Hippocampal formation (tissue), 2 donors: ENCODE measurements at places on chromosomes 4 and X.

- DNase-seq = no peak
Measured at GRCh38 chrX:40323977-40324376, 226.2 kb upstream of the BCOR start.

DNA sequence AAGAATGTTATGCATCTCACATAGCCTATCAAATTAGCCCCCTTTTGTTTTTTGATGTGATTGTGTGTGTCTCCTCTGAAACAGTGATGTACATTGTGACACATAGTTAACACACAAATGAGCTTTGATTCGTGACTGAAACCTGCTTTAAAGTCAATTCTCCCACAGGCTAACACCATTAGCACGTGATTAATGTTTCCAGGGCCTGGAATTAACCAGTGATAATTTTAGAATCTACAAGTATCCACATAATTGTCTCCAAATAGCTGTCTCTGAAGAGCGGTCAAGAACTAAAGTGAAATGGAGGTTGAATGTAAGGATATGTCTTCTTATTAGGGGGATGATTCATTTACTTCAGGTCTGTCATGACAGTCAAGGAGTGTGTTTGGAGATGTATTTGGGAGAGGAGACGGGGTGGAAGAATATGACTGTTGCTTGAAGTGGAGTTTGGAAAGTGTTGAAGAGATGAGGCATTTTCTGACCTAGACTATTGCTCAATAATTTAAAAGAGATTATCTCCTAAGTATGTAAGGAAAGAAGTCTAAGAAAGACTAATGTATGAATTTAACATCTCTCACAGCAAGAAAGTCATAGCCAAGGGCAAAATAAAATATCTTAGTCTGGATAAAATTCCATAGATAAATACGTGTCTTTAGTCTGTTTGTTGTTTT is 13.7 kb upstream of the RASGEF1B start:
- no peak for DNase-seq

- DNase-seq = peak; percentile 16
Measured at GRCh38 chrX:41705680-41706374, 17.1 kb downstream of the GPR34 start.

- DNase-seq = no peak
Measured at GRCh38 chrX:45352611-45353010, 151.9 kb upstream of the DIPK2B start.

DNA sequence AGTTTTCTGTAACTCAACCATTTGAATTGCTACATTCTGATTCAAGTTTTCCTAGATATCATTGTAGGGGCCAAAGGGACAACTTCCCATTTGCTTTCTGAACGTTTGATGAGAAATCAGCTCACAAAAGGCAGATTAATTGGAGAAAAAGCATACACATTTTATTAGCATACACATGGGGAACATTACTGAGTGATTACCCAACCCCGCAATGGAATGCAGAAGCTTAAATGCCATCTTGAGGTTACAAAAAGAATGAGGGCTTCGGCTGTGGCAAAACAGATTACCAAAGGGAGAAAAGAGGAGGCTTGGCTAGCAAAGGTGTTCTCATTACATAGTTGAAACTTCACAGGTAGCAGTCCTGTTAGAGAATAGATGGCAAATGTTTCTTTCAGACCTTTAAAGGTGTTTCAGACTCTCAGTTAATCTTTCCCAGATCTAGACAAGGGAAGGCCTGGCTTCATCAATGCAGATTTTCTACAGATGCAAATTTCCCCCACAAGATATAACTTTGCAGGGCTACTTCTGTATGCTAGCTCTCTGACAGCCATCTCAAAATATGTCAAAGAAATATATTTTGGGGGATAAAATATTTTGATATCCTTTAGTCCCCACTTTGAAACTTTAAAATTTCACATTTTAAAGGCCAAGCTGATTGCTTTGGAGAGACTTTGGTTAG is 26.5 kb upstream of the HERC6 start:
- DNase-seq = no peak
